ENCODE measurements at places on chromosomes 1 and 21.

GRCh38 chr1:84583648-84584047 lies 9.4 kb upstream of the CTBS start:
- DNase-seq, result no peak

DNA sequence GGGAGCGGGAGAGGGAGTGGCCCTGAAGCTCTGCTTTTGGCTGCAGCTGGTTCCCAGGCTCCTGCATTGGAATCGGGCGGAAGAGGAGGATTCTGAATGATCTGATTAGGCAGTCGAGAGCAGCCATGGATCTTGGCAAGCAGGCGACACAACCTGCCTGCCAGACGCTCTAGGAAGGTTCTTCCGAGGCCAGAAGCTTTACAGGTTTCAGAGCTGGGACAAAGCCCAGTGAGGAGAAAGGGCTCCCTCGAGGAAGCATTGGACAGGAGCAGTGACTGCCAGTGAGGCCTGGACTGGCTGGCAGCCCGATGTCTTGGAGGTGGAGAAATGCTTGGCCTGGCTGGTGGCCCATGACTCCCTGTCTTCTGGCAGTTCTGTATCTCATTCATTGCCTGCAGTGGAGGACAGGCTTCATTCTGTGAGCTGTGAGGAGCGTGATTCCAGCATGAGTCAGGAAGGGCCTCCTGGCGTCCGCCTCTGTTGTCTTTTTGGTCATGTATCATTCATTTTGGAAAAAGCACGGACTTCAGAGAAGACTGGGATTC lies 132.7 kb upstream of the IPO9 start:
- DNase-seq, result peak; percentile 86

GRCh38 chr1:25797939-25798338 lies 2.1 kb upstream of the SELENON start:
- DNase-seq, result no peak

GRCh38 chr1:85438353-85438752 lies 26.6 kb downstream of the DDAH1 start:
- no peak for DNase-seq

DNA sequence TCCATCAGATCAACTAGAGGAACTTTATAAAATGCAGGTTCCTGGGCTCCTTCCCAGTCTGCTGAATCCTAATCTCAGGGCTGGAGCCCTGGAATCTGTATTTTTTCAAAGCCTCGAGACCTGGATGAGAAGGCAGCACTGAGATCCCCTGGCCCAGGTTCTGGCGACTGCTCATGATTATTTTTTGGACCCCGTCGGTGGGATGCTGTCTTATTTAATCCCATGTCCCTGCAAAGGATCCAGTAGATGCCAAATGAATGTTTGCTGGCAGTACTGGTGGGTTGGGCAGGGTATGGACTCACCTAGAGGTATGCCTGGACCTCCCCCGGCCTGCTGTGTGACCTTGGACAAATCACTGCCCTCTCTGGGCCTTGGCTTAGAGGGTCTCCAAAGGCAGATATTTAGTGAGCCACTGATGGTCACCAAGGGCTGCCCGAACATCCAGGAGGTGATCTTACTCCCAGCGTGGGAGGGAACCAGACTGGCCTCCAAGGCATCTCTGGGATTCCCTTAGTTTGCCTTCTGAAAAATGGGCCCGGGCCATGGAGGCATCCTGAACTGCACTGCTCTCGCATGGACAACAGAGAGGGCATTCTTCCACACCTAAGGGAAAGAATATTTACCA lies 91.6 kb upstream of the RUNX3 start:
- no peak for DNase-seq

DNA sequence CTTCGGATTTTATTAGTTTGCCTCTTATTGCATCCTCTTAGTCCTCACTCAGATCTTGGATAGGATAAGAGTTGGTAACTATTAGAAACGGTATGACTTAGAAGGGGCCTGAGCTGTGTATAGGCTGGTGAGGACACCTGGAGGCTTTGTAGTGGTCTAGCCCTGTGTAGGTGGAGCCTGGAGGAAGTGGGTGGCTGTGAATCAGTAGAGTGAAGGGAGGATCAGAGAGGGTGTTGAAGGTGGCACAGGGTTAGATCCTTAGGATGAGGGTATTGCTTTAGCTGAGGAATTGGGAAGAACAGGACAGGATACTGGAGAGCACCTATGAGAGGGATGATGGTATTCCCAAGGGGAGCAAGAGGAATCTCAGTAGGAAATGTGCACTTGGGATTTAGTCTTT lies 5.7 kb downstream of the VANGL1 start:
- DNase-seq, result no peak

- DNase-seq, result no peak
Measured at GRCh38 chr1:244861683-244862082, 2.7 kb downstream of the HNRNPU start.
